Activated CD4-positive, alpha-beta T cell treated with anti-CD3 and anti-CD28 coated beads, Interleukin-2, amount 50 U/mL, for 24 hours (primary cell): ENCODE measurements at places on chromosomes 1 and 21.
A peak's percentile ranks its signal among the peaks of the same experiment; 100 is the strongest.

DNA sequence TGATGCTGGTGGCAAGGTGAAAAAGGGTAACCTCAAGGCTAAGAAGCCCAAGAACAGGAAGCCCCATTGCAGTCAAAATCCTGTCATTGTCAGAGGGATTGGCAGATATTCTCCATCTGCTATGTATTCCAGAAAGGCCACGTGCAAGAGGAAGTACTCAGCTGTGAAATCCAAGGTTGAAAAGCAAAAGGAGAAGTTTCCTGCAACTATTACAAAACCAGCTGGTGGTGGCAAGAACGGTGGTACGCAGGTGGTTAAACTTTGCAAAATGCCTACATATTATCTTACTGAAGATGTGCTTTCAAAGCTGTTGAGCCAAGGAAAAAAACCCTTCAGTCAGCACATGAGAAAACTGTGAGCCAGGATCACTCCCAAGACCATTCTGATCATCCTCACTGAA lies 13.7 kb upstream of the VPS45 start:
- no peak for DNase-seq

DNA sequence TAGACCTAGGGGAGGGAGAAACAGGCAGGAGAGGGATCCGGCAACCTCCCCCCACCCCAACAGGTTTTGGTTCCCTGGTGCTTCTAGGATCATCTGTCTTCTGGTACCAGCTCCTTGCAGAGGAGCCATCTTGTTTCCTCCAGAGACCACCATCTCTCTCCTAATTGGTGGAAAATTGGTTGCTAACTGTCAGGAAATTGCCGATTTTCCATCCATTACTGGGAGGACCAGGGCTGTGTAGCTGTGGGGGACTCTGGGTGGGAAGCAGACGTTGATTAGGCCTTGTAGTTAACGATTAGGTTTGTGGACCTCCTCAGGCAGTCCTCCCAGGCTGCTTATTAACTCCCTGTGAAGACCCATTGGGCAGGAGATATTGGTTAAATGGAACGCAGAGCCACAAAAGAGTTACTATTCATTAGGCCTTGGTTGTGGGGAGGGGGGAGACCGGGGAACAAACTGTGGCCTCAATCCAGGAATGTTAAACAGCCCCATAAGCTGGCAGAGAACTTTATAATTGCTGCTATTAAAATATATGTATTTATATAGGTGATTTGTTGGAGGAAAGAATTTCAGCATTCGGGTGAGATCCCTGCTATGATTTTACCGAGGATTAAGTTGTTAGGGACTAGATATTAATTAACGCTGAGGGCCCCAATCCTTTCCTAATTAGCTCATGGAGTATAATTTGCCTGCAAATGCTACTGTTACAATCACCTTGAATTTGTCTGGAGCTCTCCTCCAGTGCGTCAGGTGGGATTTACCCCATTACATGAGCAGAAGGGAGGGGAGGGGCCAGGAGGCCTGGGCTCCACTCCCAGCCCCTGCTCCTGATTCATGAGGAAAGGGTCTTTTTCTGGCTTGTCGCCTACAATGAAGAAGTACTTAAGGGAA lies 61.2 kb upstream of the TRABD2B start:
- no peak for DNase-seq

DNA sequence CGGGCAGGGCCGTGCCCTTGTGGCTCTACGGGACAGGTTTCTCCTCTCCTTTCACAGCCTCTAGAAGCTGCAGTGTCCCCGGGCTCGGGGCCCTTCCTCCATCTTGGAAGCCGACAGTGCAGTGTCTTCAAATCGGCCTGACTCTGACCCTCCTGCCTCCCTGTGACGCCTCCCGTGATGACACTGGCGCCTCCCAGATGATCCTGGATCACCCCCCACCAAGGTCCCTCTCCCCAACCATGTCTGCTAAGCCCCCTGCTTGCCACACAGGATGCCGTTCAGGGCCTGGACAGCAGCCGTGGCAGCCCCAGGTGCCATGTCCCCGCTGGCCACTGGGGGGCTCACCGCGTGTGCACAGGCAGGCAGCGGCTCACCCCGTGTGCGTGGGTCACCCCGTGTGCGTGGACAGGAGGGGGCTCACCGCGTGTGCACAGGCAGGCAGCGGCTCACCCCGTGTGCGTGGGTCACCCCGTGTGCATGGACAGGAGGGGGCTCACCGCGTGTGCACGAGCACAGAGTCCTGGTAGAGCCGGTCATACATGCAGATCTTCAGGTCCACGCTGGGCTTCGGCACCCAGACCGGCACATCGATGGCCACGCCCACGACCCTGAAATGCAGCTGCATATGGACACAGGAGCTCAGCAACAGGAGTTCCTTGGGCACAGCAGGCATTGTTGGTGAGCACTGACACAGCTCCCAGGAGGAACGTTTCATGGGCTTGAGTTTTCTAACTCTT lies 24.9 kb upstream of the TMEM52 start:
- peak; percentile 30 for DNase-seq

DNA sequence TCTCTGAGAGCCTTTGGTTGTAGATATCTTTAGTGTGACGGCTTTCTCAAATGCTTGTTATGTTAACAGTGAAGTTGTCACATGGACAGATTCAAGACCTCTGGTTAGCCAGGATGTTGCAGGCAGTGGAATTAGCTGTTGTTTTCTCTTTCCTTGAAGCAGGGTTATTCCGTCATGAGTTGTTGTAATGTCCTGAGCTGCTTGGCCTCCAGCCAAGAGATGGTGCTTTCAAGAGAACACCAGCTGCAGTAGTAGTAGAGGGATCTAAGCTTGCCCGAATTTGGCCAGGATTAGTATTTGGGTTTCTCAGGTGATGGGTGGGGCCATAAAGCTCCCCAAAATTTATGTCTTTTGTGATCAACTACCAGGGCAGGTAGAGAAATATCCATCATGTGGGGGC lies 13.4 kb downstream of the KCNE1 start:
- no peak for DNase-seq

DNA sequence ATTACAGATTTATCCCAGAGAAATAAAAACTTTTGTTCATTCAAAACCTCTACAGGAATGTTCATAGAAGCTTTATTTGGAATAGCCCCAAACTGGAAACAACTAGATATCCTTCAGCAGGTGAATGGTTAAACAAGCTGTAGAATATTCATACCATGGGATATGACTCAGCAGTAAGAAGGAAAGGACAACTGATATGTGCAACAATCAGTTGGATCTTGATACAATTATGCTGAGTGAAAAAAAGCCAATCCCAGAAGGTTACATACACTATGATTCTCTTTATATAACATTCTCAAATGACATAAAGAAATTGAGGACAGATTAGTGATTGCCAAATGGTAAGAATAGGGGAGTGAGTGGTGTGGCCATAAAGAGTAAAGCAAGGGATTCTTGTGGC lies 376.7 kb downstream of the S1PR1 start:
- DNase-seq = no peak

DNA sequence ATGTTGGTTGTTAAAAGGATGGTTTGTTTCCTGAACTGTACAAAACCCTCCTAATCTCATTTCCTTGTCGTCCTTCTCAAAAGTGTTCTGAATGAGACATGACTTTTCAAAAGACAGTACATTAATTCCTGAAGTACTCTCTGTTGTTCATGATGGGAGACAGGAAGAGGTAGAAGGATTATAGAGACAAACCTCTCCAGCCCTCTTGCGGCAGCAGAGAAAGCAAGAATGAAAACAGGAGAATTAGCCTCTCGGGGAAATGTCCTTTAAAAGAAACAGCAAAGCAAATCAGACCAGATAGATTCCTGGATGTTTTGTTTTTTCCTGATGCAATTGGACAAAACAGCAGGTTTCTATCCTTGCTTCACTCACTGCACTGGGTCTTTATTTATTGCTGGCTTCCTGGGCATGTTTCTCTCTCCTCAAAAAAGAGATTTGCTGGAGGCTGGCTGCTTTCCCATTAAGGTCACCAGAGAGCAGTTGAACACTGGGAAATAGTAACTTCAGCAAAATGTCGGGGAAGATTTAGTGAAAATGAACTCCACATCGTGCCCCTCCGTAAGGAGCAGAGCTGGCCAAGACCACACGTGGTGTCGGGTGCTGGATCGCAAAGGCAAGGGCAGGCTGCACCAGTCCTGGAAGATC lies 145.8 kb upstream of the SYT6 start:
- no peak for DNase-seq

- no peak for DNase-seq
Measured at GRCh38 chr1:229714964-229715603, 89.0 kb downstream of the URB2 start.

DNA sequence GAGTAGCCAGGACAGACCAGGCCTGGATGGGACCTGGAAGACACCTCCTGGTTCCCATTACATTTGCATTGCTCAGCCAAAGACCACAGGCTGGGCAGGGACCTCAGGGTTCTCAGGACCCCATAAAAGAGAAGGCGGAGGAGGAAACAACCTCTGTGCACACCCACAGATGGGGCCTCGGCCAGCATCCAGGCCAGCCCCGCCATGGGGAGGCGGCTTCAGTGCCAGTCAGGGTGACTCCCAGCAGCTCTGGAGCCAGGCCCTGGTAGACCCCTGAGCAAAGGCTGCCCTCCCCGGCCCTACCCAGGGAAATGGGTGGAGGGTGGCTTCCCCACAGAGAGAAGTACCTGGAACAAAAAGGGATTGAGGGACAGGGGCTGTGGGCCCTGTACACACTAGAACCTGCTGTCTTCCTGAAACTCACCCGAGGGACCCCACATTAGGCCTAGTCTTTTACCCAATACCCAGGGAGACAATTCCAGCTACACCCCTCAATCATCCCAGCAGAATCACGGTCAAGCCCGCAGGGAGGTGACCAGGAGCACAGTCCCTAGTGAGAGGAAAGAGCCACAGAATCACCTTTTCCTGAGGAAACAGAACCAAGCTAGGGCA lies 64.5 kb downstream of the PSMG1 start:
- DNase-seq = no peak

- DNase-seq = no peak
Measured at GRCh38 chr1:156108664-156109241, 5.8 kb upstream of the LMNA start.

GRCh38 chr21:31363720-31364119 lies 19.7 kb upstream of the TIAM1 start:
- no peak for DNase-seq

DNA sequence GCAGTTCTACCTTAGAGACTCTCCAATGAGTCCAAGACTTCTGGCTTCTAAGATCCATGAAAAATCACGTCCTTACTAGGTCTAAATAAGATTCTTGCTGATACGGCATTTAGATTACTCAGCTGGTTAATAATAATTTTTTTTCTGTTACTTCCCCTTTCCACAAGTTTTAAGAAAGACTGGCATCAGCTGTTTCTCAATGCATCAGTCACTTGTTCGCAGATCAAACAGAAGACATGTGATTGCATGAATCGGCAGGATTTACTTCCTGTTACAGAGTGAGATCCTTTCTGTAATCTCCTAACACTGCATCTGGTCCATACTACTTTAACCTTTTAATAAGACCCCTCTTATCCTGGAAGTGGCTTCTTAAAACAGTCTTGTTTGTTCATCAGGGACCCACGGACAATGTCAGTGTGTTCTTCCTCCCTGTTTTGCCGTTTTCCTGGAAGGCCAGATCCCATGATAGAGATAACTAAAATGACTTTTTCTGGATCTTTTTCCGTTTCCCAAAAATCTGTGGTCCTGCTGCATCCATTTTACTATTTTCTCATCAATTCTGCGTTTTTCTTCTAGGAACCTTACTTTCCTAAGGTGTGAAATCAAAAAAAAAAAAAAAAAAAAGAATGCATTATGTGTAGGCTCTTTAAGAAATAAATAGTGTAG lies 6.1 kb downstream of the NPL start:
- DNase-seq = no peak
